ENCODE measurements at places on chromosomes 3 and 15.

GRCh38 chr3:83670416-83670815, 1288.4 kb upstream of the CADM2 start:
- DNase-seq, result no peak

GRCh38 chr3:53191836-53192480, 30.9 kb downstream of the PRKCD start:
- DNase-seq, result no peak

DNA sequence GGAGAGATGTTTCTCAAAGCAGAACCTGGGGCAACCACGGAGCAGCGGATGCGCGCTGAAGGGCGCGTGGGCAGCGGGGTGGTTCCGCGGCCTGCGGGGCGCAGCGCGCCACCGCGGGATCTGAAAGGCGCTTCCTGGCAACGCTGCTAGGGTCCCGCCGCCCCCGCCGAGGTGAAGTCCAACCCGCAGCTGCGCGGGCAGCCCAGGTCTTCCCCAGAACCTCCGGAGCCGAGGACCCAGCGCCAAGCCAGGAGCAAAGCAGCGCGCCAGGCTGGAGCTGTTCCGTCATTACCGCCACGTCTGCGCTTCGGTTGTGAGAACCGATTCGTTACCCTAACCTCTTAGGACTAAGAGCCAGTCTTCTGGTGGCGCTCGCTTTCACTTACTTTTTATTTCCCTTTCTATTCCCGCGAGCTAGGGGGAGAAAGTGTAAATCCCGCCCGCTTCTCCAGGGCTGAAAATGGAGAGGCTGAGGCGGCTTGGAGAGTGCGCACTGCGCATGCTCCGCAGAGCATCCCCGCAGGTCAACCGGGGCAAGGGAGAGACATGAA, 3.2 kb upstream of the GABRG3 start:
- DNase-seq, result no peak

- no peak for DNase-seq
Measured at GRCh38 chr15:71458089-71458660, 342.9 kb downstream of the THSD4 start.

GRCh38 chr3:142270407-142270806, 45.0 kb upstream of the GK5 start:
- no peak for DNase-seq

- DNase-seq, result no peak
Measured at GRCh38 chr3:146854523-146854922, 249.4 kb upstream of the PLSCR5 start.

GRCh38 chr3:69313251-69313650, 72.6 kb downstream of the FRMD4B start:
- DNase-seq, result no peak

GRCh38 chr3:138809500-138810256, 25.1 kb downstream of the PIK3CB start:
- DNase-seq, result no peak

GRCh38 chr15:77538027-77538451, 94.7 kb downstream of the LINGO1 start:
- no peak for DNase-seq

- DNase-seq, result no peak
Measured at GRCh38 chr3:123423031-123423430, 25.9 kb downstream of the ADCY5 start.

DNA sequence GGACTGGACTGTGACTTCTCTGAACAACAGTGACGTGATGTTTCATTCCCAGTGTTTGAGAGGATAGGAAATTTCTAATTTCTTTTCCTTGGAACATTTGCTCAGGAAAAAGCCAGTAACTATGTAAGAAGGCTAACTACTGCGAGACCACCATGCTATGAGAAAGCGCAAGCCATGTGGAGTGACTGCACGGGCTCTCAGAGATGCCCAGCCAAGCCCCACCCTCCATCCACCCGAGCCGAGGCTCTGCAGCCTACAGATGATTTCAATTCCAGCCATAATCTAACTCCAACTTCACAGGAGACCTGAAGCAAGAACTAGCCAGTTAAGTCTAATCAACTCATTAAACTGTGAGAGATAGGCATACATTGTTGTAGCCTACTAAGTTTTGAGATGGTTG, 124.3 kb downstream of the GREM1 start:
- no peak for DNase-seq

- no peak for DNase-seq
Measured at GRCh38 chr15:84638103-84638502, 16.0 kb downstream of the WDR73 start.

DNA sequence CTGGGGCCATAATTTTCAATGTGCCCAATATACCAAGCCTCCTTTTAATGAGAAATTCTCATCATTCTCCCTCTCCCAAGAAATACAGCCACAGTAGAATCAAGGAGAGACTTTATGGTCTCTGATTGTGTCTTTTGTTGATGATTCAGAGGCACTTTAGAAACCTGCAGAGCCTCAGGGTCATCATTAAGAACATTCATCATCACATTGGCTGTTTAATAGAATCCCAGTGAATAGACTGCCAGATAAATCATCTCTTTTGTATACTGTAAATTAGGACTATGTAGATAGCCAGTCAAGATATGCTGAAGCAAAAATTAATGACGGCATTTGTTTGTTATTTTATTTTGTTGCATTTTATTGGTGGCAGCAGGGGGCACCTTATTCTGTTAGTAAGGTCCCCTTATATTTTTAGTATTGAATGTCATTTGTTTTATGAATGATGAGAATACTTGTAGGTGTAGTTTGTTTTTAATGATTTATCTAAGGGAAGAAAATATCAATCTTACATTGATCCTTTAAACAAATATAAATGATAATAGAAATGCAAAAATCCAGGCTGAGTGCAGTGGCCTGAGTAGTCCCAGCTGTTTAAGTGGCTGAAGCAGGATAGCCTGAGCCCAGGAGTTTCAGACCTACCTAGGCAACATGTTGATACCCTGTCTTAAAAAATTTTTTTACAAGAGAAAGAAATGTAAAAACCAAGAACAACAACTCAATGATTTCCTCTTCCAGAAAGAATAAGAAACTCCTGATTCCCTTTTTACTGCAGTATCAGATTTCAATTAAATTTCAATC, 138.8 kb downstream of the ZBBX start:
- DNase-seq, result no peak

- DNase-seq, result no peak
Measured at GRCh38 chr3:37812499-37812896, 49.2 kb upstream of the CTDSPL start.

Data from effector memory CD4-positive, alpha-beta T cell (primary cell).